ENCODE measurements at places on chromosomes 11 and 22.

DNA sequence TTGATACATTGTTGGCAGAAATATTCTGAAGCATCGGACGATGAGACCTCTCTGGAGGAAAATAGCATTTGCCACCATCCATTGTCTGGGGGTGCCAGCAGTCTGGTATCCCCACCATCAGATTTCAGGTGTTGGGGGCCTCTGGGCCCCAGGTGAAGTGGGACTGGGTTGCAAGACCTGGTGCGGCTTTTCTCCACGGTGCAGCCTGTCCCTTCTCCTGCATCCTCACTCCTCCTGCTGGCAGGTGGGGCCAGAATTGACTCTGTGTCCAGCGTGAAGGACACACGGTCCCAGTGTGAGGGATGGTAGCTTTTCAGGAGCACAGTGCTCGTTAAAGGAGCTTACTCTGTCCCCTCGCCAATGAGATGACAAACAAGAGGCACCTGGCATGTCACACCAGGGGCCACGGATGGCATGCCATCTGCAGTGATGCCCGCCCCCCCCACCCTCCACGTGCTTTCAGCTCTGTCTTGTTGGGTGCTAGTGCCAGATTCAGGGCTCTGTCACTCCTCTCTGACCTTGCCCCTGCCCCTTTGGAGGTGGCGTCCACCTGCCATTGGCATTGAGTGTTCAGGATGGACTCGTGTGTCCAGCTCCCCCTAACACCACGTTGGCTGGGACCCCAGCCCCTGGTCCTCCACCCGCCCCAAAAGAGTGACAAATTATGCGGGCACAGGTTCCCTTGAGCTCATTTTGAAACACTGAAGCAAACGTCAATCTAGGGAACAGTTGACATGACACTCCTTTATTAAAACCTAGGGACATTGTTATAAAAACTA is 62.4 kb downstream of the PARVG start:
- no peak for DNase-seq

DNA sequence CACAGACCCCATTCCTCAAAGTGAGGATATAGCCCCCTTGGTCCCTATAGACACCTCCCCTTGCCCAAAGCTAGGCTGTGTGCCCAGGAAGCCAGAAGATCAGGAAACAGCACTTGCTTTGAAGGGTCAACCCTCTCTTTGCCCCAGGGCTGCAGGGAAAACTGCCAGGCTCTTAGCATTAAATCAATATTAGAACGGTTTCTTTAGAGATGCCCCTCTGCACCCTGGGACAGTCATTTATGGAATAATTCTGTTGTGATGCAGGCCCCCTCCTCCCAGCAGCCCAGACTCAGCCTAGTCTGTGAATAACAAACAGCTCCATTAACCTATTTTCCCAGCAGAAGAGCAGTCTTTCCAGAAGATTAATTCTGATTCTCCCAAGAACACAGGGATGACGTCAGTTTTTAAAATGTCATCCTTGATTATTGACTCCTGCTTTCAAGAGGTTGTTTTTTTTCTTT is 11.6 kb upstream of the CAPN5 start:
- no peak for DNase-seq

- DNase-seq, result no peak
These were observed 270.5 kb downstream of the TENM4 start for GRCh38 chr11:79170321-79170720.

- DNase-seq, result no peak
These were observed 60.2 kb downstream of the CDKN1C start for GRCh38 chr11:2825261-2825888.

GRCh38 chr11:30257058-30257457 is 26.2 kb downstream of the FSHB start:
- DNase-seq, result no peak

DNA sequence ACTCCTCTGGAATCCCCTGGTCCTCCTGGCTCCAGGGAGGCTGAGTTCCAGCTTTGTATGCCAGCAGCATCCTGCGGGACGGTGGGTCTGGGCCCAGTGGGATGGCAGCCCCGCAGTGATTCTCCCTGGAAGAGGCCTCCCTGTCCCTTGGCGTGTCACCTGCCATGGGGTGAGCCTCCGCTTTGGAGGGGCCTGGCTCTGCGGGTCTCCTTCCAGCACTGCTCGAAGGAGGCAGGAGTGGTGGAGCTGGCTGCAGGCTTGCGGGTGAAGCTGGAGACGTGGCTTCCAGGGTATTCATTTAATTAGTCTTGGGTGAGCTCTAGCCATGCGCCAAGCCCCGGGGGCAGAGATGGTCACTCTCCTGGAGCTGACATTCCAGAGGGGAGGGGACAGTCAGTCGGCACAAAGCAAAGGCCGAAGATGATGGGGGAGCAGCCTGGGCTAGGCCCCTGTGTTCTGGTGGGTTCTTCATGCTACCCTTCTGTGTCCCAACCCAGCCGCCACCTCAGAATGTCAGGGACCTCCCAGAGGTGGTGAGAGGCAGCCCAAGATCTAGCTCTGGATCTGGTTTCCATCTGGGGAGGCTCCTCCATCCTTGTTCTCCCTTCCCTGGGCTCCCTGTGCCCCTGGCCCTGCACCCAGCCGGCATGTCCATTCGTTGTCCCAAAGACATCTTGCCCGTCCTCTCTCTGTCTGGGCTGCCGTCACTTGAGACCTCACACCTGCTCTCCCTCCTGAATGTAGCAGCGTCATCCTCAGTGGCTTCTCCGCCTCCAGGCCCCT is 1332.5 kb downstream of the BRD1 start:
- DNase-seq, result no peak

DNA sequence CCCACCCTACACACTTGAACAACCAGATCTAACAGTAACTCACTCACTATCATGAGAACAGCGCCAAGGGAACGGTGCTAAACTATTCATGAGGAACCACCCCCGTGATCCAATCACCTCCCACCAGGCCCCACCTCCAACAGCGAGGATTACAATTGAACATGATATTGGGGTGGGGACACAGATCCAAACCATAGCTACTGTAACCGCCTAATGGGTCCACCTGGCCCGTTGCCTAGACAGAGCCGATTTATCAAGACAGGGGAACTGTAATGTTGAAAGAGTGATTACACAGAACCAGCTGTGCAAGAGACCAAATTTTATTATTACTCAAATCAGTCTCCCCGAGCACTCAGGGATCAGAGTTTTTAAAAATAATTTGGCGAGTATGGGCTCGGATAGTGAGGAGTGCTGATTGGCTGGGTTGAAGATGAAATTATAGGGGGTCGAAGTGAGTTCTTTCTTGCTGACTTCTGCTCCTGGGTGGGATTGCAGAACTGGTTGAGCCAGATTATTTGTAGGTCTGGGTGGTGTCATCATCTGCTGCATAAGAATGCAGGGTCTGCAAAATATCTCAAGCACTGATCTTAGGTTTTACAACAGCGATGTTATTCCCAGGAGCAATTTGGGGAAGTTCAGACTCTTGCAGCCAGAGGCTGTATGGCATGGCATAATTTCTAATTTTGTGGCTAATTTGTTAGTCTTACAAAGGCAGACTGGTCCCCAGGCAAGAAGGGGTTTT is 17.9 kb upstream of the ZC3H12C start:
- no peak for DNase-seq

DNA sequence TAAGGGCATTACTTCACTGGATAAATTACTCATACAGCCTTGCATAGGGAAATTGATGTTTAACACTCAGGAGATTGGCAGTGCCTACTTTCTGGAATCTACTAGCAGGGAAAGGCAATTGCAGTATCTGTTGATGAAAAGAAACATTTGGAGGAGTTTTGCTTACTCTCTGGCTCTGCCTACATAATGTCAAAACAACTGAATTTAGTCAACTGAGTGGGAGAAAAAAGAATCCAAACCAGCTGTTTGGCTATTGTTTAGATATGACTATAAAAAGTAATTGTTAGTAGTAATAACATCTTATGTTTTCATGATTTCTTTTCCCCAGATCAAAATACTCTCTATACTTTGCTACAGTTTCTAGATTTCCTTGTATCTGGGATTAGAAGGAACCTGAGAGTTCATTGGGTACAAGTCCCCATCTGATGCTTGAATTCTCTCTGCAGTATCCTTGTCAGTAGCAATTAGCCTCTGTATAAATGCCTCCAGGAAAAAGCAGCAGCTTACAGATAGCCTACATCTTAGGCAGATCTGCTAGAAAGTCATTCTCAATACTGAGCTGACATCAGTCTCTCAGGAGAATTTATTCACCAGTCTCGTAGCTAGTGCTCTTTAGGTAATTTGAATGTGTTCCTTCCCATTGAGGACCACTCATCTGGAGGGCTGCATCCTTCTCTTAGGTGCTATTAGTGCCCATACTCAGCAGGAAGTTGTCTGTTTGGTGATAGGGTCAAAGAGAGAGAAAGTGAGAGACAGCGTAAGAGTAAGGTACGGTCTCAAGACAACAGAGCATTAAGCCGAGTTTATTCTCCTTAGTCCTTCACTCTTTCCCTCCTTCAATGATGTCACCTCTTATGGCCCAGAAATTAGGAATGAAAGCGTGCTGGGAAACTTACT is 185.9 kb upstream of the CCDC90B start:
- DNase-seq, result no peak

DNA sequence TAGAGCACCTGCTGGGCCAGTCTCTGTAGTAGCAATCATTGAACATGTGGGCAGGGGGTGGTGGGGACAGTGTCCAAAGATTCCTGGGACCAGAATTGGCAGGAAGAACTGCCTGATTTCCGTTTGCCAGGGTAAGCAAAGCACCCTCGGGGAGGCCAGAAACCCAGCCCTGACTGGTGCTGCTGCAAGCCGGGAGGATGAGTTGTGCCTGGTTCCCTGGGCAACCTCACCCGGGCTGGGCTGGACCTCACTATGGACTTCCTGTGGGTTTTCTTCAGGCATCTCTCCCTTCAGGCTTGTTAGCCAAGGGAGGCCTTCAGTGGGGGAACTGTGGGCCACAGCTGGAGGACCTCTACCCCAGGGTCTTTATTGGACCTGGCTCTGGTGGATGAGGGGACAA is 8.0 kb upstream of the POU2F3 start:
- no peak for DNase-seq

DNA sequence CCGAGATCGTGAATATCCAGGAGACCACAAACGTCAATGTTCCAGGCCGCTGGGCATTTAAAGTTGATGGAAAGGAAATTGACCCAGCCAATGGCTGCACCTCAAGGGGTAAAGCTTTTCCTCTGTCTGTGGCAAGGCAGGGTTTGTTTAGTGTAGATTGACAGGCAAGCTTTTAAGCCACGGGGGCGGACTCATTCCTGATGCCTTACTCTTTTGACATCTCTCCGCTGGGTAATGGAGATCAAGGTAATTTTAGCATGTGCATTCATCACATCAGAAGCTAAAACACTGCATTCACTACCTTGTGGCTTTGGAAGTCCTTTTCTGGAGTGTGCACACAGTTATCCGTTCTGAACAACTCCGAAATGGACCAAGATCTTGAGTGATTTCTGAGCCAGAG is 12.6 kb downstream of the TECTA start:
- DNase-seq, result no peak

DNA sequence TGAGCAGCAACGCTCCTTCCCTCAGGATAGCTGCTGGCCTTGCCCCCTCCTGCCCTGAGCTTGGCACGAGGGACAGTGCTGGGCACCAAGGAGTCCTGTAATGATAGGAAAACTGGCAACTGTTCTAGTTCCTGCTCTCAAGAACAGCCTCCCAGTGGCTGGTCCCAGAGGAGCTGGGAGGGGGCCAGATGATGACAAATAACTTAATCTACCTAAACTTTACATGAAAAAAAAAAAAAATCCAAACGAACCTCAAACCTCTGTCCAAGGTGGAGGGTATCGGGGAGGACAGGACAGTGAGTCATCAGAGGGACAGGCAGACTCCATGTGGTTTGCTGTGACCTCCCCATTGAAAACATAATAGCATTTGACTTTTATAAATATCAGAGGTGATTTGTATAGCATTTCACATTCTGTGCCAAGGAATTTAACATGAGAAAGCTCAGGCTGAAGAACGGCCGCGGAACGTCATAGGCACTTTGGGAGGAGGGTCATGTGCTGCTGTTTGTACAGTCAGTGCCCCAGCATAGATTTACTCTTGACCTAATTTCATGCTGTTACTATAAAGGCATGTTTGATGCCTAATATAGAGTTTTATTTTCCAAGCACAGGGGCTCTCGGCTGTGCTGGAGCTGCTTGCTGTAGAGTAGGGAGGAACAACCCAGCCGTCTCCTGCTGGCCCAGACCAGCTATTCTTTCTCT is 98.2 kb upstream of the NNMT start:
- DNase-seq, result no peak

DNA sequence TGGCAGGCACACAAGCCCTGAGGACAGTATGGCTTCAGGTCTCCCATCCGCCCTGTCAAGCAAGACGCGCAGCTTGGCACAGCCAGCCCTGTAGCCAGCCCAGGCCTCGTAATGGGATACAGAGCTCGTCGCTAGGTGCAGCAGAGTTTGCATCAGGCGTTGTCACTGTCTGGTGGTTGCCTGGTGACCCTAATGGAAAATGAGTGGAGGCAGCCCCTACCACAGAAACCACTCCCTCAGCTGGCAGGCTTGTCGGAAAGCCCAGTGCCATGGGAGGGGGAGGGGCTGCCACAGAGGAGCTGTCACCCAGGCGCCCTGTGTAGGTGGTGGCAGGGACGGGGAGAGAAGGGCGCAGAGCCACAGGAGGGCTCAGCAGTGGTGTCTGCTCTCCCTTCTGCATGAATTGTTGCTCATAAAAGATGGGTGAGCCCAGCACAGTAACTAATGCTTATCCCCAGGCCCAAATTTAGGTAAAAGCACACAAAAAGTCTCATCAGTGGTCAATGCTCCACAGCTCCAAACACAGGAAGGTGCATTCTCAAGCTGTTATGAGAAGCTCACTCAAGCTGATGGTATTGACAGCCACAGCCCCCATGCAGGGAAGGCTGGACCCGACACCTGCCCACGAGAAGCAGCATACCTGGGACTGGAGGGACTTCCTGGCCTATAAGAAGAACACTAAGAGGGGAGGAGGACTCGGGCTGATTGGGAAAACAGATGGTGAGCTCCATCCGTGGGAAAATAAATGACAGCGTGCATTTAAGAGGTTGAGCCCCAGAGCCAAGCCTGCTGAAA is 164.6 kb downstream of the ETS1 start:
- DNase-seq, result no peak

DNA sequence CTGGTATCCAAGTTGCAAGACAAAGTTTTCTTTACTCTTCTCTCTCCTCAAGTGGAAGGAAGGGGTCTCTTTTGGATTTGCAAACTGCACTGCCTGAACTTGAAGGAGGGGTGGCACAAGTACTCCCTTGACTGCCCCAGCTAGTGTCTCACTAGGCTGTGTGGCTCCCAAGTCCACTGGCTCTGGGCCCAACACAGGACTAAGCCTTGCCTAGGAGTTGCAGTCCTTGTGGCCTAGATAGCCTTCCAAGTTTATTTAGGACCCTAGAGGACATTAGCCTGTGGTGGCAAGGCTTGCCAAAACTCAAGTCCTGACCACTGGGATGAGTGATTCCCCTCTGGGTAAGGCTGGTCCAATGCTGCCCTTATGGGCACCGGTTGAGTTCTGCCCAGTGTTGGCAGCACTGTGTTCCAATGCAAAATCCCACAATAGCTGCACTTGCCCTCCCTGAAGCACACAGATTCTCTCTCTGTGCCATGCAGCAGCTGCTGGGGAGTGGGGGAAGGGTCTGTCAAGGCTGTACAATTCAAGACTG is 10.2 kb upstream of the WEE1 start:
- DNase-seq, result no peak
